ENCODE measurements at places on chromosomes 6 and 20.

DNA sequence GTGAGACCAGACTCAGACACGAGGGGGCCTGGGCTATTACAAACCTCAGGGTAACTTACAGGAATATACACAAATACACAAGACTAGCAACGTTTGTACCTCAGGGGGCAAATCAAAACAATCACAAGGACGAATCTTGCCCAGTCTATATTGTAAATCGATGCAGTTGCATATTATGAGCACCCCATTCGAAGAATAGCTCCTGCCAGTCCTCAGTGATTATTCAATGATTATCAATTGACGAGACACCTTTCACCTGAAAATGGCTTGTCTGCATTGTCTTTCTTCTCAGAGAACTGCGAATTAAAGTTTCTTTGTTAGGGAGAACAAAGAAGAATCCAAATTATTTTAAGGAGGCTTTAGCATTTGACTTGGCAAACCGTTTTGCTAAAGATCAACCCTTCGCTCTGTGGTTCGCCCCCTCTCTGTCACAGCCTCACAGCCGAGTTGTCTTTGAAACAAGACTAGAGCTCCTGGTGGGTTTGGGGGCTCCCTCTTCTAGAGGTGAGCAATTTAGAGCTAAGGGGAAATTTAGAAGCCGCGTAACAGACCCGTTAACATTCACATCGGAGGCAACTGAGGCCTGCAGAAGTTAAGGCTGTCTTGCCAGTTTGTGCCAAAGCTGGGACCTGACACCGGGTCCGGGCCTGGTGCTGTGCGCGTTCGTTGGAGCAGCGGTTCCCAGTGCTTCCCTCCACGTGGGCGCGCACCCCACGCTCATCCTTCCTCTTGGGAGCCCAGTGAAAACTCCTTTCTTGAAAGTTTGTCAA, 24.9 kb upstream of the MAP3K7 start:
- peaks cover 7% of the 10 kb centered on the region for H3K27me3 ChIP-seq
- H3K4me1 ChIP-seq = no peaks in the 10 kb centered on the region
- H3K36me3 ChIP-seq = no peaks in the 10 kb centered on the region
- peak overlapping the region; percentile 61 for H3K4me3 ChIP-seq
- no peak for DNase-seq

DNA sequence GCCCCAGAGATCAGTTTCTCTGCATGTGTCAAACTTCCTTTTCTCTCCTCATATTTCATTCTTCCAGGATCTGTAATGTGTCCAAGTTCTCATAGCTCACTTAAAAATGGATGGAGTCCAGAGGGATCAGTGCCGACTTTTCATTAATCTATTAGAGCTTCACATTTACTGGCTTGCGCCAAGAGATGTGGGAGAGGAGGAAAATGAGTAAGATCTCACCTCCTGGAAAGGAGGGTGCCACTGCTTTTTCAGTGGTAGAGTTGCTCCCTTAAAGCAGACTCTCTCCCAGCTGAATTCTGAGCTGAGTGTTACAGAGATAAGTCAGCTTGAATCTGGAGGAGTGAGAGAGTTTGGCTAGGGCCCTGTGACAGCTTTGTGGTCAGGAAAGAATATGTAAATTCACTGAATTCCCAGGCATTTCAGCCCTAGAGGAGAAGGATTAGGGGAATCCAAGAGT, 175.9 kb downstream of the SOX4 start:
- no peak overlapping the region for H3K27ac ChIP-seq
- no peaks in the 10 kb centered on the region for H3K36me3 ChIP-seq
- no peak for DNase-seq
- H3K27me3 ChIP-seq = no peaks in the 10 kb centered on the region
- peaks cover 19% of the 10 kb centered on the region for H3K4me1 ChIP-seq

GRCh38 chr6:153856929-153857376, 182.1 kb upstream of the OPRM1 start:
- H3K4me1 ChIP-seq = no peaks in the 10 kb centered on the region
- no peak overlapping the region for H3K4me3 ChIP-seq
- no peak overlapping the region for H3K27ac ChIP-seq
- H3K36me3 ChIP-seq = no peaks in the 10 kb centered on the region
- no peak for DNase-seq
- H3K27me3 ChIP-seq = no peaks in the 10 kb centered on the region

- no peaks in the 10 kb centered on the region for H3K36me3 ChIP-seq
- H3K27ac ChIP-seq = no peak overlapping the region
- H3K27me3 ChIP-seq = no peaks in the 10 kb centered on the region
- H3K4me3 ChIP-seq = no peak overlapping the region
Observed at GRCh38 chr6:154166140-154166539, 127.1 kb downstream of the OPRM1 start.

GRCh38 chr6:117627533-117627932, 25.2 kb upstream of the GOPC start:
- H3K36me3 ChIP-seq = no peaks in the 10 kb centered on the region
- no peaks in the 10 kb centered on the region for H3K27me3 ChIP-seq
- no peak overlapping the region for H3K4me3 ChIP-seq
- no peak overlapping the region for H3K27ac ChIP-seq
- no peaks in the 10 kb centered on the region for H3K4me1 ChIP-seq

DNA sequence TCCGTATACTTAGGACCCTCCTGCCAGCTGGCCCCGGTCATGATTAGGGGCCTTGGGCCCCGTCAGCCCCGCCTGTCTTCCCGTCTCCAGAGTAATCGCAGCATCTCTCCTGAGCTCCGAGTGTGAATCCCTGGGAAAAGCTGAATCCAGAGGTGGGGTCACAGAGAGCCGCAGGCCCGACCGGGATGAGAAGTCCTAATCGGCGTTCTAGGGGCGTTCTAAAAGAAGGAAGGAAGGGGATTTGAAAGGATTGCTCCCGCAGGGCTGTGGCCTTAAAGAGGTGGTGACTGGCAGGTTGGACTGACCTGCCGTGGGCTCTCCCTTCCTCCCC, 371 bp downstream of the HMGN4 start:
- H3K36me3 ChIP-seq = peaks cover 1% of the 10 kb centered on the region
- no peaks in the 10 kb centered on the region for H3K27me3 ChIP-seq
- H3K4me1 ChIP-seq = peaks cover 18% of the 10 kb centered on the region
- peak overlapping the region; percentile 90 for H3K27ac ChIP-seq

DNA sequence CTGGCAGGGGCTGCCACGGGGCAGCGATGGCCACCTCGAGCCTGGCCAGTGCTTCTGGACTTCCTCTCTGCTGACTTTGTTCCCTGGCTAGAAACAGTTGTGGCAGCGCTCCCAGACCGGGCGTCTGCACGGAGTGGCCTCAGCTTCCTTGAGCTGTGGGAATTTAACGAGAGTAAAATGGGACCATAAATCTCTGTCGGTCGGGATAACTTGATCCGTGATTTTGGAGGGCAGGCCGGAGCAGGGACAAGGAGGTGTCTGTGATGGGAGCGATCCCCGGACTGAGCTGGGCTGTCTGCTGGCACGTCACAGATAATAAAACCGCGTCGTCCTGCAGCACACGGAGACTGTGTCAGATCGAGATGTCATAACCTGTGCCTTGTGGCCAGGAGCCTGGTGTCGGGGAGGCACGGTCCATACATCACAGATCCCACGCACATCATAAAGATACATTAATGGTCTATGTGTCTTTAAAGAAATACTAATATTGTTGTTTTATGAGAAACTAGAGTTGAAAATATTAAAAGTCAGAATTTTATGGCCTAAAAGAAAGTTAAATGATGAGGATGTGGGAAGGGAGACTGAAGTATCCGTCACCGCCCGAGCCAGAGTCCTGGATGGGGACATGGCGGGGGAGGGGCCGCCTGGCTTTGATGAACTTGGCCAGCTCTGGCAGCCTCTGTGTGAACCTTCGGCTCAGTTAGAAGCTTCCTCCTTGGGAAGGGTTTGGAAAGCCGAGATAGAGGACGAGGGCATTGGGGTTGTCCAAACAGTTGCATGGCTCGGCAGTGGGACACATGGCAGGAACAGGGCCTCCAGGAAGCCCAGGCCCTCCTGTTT, 6.5 kb upstream of the RBBP8NL start:
- DNase-seq = no peak
- no peak overlapping the region for H3K4me3 ChIP-seq
- H3K27ac ChIP-seq = no peak overlapping the region
- H3K4me1 ChIP-seq = no peaks in the 10 kb centered on the region
- H3K36me3 ChIP-seq = no peaks in the 10 kb centered on the region

DNA sequence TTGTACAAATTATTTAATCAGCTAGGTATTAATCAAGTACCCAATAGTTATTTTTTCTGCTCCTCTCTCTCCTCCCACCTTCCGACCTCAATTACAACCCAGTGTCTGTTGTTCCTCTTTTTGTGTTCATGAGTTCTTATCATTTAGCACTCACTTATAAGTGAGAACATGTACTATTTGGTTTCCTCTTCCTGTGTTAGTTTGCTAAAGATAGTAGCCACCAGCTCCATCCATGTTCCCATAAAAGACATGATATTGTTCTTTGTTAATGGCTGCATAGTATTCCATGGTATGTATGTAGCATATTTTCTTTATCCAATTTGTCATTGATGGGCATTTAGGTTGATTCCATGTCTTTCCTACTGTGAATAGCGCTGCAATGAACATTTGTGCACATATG, 652.8 kb upstream of the CITED2 start:
- no peaks in the 10 kb centered on the region for H3K27me3 ChIP-seq
- H3K4me3 ChIP-seq = no peak overlapping the region
- no peaks in the 10 kb centered on the region for H3K4me1 ChIP-seq
- H3K27ac ChIP-seq = no peak overlapping the region

DNA sequence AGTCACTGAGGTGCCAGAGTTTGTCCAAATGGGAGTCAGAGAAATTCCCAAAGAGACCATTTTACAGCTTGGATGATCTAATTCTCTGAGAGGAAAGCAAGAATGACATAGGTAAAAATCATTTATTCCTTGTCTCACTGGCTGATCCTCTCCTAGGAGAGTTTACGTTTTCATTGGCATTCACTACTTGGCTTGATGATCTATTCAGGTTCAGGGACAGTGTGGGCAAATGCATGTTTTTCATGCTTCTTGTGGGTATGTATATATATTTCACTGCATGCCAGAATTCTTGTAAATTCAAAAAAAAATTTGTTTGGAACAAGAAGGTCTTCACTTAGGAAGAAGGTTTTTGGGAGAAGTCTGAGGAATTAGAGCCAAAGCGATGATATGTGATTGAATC, 403.4 kb upstream of the JAG1 start:
- no peak overlapping the region for H3K27ac ChIP-seq
- no peak for DNase-seq
- no peaks in the 10 kb centered on the region for H3K27me3 ChIP-seq
- no peaks in the 10 kb centered on the region for H3K4me1 ChIP-seq

DNA sequence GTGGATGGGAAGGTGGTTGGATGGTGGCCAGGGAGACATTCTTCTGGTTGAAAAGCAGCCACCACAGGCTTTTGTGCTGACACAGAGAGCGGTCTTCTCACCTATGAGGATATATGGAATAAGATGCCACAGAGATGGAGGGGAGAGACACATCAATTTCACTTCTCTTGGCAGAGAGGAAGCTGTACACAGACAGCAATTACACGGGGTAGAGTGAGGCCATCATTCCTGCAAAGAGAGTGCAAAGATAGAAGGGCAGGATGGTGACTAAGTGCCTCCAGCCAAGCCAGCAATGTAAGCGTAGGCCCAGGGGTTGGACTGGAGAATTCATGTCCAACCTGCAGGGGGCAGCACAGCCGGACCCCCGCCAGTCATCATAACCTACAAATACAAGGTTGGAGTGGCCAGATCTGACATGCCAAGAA, 56.4 kb downstream of the NRN1 start:
- H3K27me3 ChIP-seq = peaks cover 4% of the 10 kb centered on the region
- no peaks in the 10 kb centered on the region for H3K36me3 ChIP-seq
- no peaks in the 10 kb centered on the region for H3K4me1 ChIP-seq
- no peak for DNase-seq
- no peak overlapping the region for H3K27ac ChIP-seq

GRCh38 chr6:39301606-39302005, 12.6 kb downstream of the KCNK17 start:
- H3K27me3 ChIP-seq = peaks cover 5% of the 10 kb centered on the region
- H3K27ac ChIP-seq = no peak overlapping the region
- H3K36me3 ChIP-seq = no peaks in the 10 kb centered on the region
- H3K4me1 ChIP-seq = peaks cover 2% of the 10 kb centered on the region

GRCh38 chr6:125114248-125114858, 39.2 kb upstream of the TPD52L1 start:
- no peak overlapping the region for H3K4me3 ChIP-seq
- H3K36me3 ChIP-seq = no peaks in the 10 kb centered on the region
- no peak overlapping the region for H3K27ac ChIP-seq
- H3K4me1 ChIP-seq = peaks cover 6% of the 10 kb centered on the region
- no peaks in the 10 kb centered on the region for H3K27me3 ChIP-seq
- DNase-seq = no peak

DNA sequence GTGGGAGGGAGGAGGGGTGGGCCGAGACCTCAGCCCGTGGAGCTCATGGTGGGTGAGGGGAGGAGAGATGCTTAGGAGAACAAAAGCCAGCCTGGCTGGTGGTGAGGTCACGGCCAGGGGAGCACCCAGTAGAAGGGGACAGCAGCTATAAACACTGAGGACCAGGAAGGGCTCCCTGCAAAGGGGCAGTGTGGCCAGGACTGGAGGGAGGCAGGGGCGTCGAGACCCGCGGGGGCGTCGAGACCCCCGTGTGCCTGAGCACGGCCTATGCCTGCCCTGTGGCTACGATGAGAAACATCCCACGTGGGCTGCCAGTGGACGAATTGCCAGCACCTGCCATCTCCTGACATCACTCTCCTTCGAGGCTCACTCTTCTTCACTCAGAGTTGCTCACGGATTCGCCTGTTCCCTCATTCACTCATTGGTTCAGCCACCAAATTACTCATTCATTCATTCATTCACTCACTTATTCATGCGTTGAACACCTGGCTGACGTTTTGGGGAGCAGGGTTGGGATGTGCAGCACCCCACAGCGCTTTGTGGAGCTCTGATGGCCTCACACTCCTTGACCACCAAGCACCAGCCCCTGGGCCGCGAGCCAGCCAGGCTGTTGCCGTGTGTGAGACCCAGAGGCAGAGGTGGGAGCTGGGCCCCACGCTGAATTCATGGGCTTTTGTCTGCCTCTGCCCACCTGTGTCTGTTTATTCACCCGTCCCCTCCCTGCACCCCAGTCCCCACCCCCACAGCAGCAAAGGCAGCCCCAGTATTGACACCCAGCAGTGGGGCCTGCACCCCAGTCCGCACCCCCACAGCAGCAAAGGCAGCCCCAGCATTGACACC, 61.2 kb upstream of the BHLHE23 start:
- no peak overlapping the region for H3K27ac ChIP-seq
- H3K27me3 ChIP-seq = peaks cover 19% of the 10 kb centered on the region
- H3K4me3 ChIP-seq = no peak overlapping the region
- no peak for DNase-seq
- no peaks in the 10 kb centered on the region for H3K4me1 ChIP-seq
- H3K36me3 ChIP-seq = no peaks in the 10 kb centered on the region

DNA sequence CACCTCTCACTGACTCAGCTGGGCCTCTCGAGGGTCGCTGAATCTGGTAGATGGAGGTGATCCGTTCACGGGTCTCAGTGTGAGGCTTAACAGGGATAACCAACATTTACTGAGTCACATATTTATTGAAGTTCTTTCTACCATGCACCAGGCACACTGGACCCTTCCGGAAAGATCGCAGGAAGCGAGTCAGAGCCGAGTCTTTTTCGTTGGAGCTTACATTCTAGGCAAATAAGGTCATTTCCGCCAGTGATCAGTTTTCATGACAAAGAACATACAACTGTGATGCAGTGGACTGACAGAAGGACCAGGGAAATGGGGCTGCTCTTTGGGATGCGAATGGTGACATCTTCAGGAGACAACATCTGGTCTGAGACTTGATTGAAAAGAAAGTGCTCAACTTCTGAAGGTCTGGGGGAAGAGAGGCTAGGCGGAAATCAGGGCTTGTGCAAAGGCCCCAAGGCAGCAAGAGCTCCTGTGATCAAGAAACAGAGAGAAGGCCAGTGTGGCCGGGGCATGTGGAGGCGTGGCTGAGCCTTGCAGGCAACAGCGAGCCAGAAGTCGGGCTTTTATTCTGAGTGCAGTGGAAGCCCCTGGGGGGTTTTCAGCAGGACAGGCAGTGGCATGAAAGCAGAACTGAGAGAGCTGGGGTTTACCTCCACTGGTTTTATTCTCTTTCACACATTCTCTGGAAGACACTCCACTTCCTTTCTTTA, 56.7 kb downstream of the APCDD1L start:
- peak; percentile 17 for DNase-seq
- H3K27me3 ChIP-seq = no peaks in the 10 kb centered on the region
- no peak overlapping the region for H3K27ac ChIP-seq
- H3K4me3 ChIP-seq = no peak overlapping the region

Measured in keratinocyte (primary cell).